ENCODE measurements at places on chromosomes 16 and 17.

DNA sequence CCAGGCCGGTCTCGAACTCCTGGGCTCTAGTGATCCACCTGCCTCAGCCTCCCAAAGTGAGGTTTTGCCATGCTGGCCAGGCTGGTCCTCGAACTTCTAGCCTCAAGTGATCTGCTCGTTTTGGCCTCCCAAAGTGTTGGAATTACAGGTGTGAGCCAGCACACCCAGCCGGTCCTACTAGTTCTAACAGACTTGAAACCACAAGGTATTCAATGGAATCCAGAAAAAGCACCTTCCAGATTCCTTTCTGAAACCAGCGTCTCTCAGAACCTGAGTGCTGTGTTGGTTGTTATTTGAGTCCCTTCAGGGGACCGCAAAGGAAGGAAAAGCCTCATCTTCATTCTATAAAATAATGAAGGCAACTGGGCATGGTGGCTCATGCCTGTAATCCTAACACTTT is 4.1 kb downstream of the KRABD2 start:
- DNase-seq, result no peak

- DNase-seq, result no peak
Observed at GRCh38 chr16:53415504-53415903, 18.8 kb upstream of the RBL2 start.

GRCh38 chr17:81381632-81382577 is 13.4 kb upstream of the BAHCC1 start:
- DNase-seq, result no peak

- no peak for DNase-seq
Observed at GRCh38 chr17:59572301-59572924, 7.0 kb downstream of the DHX40 start.

All from bone marrow (tissue), 2 donors.